PC-9 (cell line): ENCODE measurements at places on chromosomes 6 and 20. TPM values are rescaled to one million over a fixed set of nuclear protein-coding genes. Genes with fewer than 3 reads are reported as not detected.
A peak's percentile ranks its signal among the peaks of the same experiment; 100 is the strongest.

- no peak overlapping the region for H3K4me3 ChIP-seq
- H3K27ac ChIP-seq: no peak overlapping the region
- H3K36me3 ChIP-seq: no peaks in the 10 kb centered on the region
- no peaks in the 10 kb centered on the region; the same call in 1 of the 2 replicates for H3K27me3 ChIP-seq
- no peak for DNase-seq
- no peaks in the 10 kb centered on the region for H3K4me1 ChIP-seq
Observed at GRCh38 chr20:23279836-23280235, 70.8 kb upstream of the NXT1 start.

DNA sequence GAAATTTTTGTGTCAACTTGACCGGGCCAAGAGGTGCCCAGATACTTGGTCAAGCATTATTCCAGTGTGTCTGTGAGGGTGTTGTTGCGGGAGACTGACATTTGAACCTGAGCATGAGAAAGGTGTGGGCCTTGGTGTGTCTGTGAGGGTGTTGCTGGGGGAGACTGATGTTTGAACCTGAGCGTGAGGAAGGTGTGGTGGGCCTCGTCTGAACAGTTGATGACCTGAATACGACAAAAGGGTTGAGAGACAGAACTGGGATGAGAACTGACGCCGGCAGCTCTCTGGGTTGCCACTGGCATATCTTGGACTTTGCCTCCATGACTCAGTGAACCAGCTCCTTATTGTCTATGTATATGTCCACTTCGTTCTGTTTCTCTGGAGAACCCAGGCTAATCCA is 240.5 kb downstream of the ERMARD start:
- H3K4me3 ChIP-seq: no peak overlapping the region
- H3K36me3 ChIP-seq: no peaks in the 10 kb centered on the region
- H3K27ac ChIP-seq: no peak overlapping the region

DNA sequence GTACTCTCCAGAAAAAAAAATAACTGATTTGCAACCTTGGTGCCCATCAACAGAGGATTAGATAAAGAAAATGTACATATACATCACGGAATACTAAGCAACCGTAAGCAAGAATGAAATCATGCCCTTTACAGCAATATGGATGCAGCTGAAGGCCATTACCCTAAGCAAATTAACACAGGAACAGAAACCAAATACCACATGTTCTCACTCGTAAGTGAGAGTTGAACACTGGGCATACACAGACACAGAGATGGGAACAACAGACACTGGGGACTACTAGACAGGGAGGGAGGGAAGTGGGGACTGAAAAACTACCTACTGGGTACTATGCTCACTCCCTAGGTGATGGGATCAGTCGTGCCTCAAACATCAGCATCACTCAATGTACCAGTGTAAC is 32.8 kb upstream of the CAP2 start:
- DNase-seq: no peak
- H3K36me3 ChIP-seq: no peaks in the 10 kb centered on the region
- H3K27me3 ChIP-seq: no peaks in the 10 kb centered on the region
- no peaks in the 10 kb centered on the region for H3K4me1 ChIP-seq
- no peak overlapping the region for H3K27ac ChIP-seq

GRCh38 chr6:129100164-129100563 is 217.2 kb downstream of the LAMA2 start:
- DNase-seq: no peak
- no peak overlapping the region for H3K4me3 ChIP-seq
- no peaks in the 10 kb centered on the region for H3K4me1 ChIP-seq
- H3K27me3 ChIP-seq: no peaks in the 10 kb centered on the region
- no peak overlapping the region for H3K27ac ChIP-seq
- no peaks in the 10 kb centered on the region for H3K36me3 ChIP-seq

DNA sequence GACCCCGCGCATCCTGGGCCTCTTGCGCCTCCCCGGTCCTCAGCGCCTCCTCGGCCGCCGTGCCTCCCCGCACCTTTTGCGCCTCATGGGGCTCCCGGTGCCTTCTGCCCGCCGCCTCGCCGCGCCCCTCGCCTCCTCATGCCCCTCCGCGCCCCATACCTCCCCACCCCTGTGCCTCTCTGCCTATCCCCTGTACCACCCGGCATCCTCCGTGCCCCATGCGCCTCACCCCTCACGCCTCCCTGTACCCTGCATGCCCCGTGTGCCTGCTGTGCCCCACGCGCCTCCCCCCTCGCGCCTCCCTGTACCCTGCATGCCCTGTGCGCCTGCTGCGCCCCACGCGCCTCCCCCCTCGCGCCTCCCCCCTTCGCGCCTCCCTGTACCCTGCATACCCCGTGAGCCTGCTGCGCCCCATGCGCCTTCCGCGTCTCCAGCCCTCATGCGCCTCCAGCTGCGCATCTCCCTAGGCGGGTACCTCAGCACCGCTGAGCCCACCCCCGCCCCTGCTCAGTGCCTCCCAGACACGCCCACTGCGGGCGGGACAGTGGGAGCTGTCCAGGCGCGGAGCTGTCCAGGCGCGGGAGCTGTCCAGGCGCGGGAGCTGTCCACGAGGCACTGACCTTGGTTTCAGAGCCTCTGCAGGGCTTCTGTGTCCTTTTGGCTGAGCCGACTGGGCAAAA is 37.1 kb downstream of the IGF2R start:
- H3K27me3 ChIP-seq: no peaks in the 10 kb centered on the region
- H3K4me3 ChIP-seq: no peak overlapping the region
- no peak overlapping the region for H3K27ac ChIP-seq
- DNase-seq: no peak

DNA sequence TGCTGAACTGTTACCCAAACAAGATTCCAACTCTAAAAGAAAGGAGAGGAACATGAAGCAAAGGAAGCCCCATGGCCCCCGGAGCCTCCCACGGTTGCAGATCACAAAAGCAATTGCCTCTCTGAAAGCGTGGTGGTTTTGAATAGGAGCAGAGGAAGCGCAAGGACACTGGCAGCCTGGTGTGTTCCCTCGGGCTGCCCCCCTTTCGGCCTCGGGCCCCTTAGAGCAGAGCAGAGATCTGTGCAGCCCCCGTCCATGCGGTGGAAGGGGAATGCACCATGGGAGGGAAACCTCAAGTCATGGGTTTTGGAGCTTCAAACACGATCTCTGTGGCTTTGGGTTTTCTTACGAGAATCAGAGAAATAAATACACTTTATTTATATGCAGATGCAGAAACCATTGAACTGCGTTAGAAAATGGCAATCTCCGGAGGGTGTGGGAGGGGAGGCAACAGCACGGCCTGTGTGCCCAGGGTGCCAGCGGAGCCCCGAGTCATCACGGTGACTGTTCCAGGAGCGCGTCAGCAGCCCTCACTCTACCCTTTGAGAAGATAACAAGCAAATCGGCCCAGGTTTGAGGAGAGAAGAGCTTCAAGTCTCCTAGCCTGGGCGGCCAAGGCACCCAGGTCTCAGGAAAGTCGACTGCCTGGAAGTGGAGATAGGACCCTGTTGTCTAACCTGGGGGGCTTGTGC is 20.5 kb downstream of the FOXF2 start:
- no peaks in the 10 kb centered on the region for H3K4me1 ChIP-seq
- no peaks in the 10 kb centered on the region for H3K27me3 ChIP-seq
- H3K36me3 ChIP-seq: no peaks in the 10 kb centered on the region
- no peak overlapping the region for H3K27ac ChIP-seq
- no peak overlapping the region for H3K4me3 ChIP-seq

DNA sequence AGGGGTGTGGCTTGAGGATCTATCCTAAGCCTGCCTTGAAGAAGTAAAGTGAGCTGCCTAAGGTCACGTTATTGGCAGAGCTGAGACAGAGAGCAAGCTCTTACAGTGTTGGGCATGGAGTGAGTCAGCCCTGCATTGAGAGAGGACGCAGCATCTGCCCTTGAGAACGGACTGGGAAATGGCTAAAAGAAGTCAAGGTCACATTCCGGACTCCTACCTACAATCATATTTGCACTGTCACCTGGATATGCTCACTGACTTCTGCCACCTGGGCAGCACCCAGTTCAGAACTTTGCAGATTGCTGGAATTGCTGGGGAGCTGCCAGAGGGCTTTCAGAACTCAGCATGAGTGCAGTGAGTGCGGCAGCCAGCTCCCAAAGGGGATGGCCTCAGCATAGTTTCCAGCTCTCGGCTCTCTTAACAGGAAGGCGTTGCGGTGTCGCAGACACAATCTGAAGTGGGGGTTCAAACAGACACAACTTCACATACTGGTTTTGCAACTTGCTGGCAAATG is 199.3 kb upstream of the SGK1 start:
- no peak overlapping the region for H3K27ac ChIP-seq
- no peaks in the 10 kb centered on the region for H3K27me3 ChIP-seq
- no peaks in the 10 kb centered on the region for H3K36me3 ChIP-seq

DNA sequence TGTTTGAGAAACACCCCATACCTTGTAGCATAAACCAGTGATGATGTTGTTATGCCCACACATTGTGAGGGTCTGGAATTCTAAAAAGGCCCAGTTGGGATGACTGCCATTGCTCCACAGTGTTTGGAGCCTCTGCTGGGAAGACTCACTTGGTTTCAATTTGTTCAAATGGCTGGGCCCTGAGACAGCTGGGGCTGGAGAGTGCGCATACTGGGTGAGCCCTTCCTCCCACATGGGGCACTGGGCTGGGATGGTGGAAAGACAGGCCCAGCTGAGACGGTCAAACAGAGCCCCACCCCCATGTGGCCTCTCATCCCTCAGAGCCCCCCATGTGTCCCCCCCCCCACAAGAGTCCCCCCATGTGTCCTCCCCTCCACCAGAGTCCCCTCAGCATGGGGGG is 20.3 kb upstream of the RNASET2 start:
- H3K36me3 ChIP-seq: no peaks in the 10 kb centered on the region
- H3K4me1 ChIP-seq: no peaks in the 10 kb centered on the region
- H3K27me3 ChIP-seq: no peaks in the 10 kb centered on the region
- H3K4me3 ChIP-seq: no peak overlapping the region

- DNase-seq: no peak
- peaks cover 40% of the 10 kb centered on the region for H3K36me3 ChIP-seq
- no peak overlapping the region for H3K4me3 ChIP-seq
- H3K27ac ChIP-seq: 0 out of 2 replicates have a peak overlapping the region, but pooled peaks have one; percentile 14
Observed at GRCh38 chr6:111276736-111277135, 189.4 kb downstream of the SLC16A10 start.

- no peaks in the 10 kb centered on the region for H3K36me3 ChIP-seq
- peak overlapping the region; percentile 97 for H3K27ac ChIP-seq
- peaks cover 100% of the 10 kb centered on the region for H3K4me1 ChIP-seq
- H3K27me3 ChIP-seq: no peaks in the 10 kb centered on the region
Observed at GRCh38 chr20:23147647-23147963, 61.5 kb upstream of the CD93 start.

The KCNK16 gene
- total RNA-seq: not detected in 2 replicates

The LST1 gene
- total RNA-seq: 1.6 TPM in 2 replicates

The B3GALT4 gene
- 10.3 and 12.8 TPM in 2 replicates for total RNA-seq

The PPP1R3G gene
- 1.1 and 1.4 TPM in 2 replicates for total RNA-seq

The ACTL10 gene
- total RNA-seq: 0.85 and 1.0 TPM in 2 replicates

The OR2H2 gene
- total RNA-seq: not detected in 2 replicates
